ENCODE measurements at places on chromosomes 2 and 18. TPM values are rescaled to one million over a fixed set of nuclear protein-coding genes. Genes with fewer than 3 reads are reported as not detected.

DNA sequence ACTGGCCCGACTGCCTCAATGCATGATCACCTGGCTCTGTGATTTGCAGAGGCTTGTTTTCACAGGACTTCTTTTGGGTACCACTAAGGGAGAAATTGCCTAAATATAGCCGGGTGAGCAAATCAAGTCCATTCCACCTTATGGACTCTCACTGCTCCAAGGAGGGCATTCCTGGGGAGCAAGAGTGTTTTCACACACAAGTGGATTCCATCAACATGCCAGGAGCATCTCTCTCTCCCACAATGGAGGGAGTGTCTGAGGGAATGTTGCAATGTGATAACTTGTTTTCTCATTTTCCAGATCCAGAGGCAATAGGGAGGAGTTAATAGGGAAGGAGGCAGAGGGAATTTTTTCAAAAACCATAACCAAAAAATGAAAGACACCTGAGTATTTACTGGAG is 250.7 kb downstream of the SATB2 start:
- DNase-seq = no peak

DNA sequence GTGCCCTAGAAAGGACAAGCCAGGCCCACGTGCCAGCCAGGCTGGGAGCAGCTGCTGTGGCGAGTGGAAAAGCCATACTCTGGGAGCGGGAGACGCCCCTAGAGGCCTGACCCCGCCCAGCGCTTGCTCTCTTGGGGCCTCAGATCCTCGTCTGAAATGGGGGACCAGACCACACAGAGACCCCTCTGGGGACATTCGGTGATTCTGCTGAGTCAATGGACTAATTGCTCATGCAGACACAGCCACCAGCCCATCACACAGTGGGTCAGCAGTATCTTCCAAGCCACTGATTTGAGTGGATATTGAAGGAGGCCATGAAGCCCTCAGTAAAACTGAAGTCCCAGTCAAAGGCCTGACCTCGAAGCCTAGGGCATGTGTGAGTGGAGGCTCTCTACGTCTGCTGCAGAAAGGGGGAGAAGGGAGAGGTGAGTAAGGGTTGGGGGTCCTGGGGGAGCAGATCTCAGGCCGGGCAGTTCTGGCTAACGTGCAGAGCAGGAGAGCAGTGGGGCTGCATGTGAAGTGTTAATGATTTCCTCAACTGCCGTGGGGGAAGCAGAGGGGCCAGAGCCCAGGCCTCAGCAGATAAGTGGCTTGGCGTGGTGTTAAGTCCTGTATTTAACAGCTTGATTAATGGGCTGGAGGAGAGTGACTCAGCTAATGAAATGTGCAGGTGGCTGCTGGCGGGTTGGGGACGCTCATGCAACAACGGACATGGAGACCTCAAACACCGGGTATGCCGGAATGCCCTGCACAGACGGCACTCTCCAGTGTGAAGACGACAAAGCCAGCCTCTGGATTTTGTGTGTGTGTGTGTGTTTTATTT is 104.4 kb upstream of the TWIST2 start:
- no peak for DNase-seq

DNA sequence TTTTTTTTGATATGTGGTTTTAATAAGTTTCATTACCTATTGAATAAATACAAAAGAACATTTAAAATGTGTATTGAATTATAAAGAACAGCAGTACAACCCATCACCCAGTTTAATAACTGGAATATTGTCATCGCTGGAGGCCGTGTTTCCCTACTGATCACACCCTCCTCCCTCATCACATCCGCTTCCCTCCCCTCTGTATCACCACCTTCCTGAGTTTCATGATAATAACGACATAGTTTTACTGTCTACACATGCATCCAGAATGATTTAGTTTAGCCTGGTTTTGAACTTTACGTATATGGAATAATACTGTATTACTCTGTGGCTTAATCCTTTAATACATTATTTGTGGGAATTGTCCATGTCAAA is 2.1 kb downstream of the SERPINB8 start:
- no peak for DNase-seq

DNA sequence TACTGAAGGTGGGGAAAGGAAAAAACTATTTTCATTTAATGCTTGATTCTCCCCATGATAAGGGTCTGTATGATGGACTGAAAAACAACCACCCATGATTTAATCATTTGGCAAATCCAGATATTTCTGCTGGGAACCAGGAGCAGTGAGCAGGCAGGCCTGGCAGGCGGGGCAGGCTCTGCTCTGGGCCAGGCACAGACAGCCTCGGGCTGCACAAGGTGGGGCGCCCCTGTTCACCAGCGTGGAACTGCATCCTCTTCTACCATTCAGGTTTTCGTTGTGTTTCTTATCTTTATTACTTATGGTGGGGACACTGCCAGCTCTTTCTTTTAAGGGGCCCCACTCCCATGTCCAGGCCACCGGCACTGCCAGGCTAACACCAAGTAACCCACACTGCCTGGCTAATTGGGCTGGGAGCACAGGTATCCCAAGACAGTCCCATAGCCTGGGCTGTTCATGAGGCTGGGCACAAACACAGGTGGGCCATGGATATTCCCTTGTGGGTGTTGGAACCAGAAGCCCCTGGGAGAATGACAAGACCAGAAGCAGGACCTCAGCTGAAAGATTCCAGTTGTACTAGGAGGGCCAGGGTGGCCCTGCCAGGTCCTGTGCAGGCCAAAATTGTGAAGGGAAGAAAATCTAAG is 57.1 kb upstream of the RALBP1 start:
- no peak for DNase-seq

GRCh38 chr2:38033646-38034045 is 42.3 kb downstream of the CYP1B1 start:
- no peak for DNase-seq

GRCh38 chr2:57598551-57598950 is 448.1 kb upstream of the VRK2 start:
- DNase-seq = no peak

- no peak for DNase-seq
Measured at GRCh38 chr2:12534646-12535263, 182.0 kb upstream of the TRIB2 start.

- peak; percentile 64 for DNase-seq
Measured at GRCh38 chr2:96637385-96638143, 548 bp downstream of the KANSL3 start.

DNA sequence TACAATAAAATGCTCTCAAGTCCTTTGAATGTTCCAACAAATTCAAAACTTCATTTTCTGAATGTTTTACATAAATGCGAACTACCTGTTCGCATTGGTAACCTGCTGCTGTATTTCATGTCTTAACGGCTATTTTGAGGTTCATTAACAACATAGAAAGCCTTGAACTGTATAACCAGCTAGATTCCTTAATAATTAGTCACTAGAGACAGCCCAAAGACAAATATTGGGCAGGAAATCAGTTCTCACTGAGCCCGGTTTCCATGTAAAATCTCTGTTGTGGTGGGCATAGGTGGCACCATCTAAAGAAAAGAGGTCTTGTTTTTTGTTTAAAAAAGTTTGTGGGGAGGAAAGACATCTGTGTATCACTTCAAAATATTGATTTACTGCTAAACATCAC is 29.2 kb downstream of the PDIA6 start:
- DNase-seq = no peak

GRCh38 chr2:20999906-21000645 is 43.8 kb downstream of the APOB start:
- no peak for DNase-seq

- no peak for DNase-seq
Measured at GRCh38 chr2:35114765-35115164, 1240.8 kb upstream of the CRIM1 start.

GRCh38 chr2:37619959-37620300 is 51.5 kb downstream of the CDC42EP3 start:
- no peak for DNase-seq

Gene ERBB4
- 0.06 TPM for total RNA-seq

Gene CACNB4
- total RNA-seq = 0.16 TPM

Gene TSPYL6
- total RNA-seq = not detected
